Thoracic aorta (tissue), 2 donors: ENCODE measurements at places on chromosomes 7 and 10.

DNA sequence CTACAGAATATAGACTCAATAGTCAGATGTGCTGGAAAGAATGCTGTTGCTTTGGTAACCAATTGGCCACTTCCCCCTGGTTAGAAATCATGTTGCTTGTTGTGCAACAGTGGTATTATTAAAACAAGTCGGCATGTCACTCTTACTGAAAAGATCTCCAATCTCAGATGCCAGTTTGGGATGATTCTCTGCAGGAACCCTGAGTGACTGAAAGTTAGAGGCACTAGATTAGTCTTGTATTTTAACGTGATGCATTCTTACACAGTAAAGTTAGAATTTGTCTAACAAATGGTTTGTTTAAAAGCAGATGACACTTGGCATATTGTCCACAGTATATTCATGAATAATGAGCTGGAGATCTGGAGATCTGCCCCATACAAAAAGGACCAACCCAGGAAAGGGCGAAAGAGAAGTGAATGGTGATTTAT lies 287.6 kb downstream of the TWIST1 start:
- no peaks in the 10 kb centered on the region for H3K36me3 ChIP-seq
- no peak overlapping the region for H3K4me3 ChIP-seq
- H3K27me3 ChIP-seq, result no peaks in the 10 kb centered on the region
- H3K4me1 ChIP-seq, result no peaks in the 10 kb centered on the region

DNA sequence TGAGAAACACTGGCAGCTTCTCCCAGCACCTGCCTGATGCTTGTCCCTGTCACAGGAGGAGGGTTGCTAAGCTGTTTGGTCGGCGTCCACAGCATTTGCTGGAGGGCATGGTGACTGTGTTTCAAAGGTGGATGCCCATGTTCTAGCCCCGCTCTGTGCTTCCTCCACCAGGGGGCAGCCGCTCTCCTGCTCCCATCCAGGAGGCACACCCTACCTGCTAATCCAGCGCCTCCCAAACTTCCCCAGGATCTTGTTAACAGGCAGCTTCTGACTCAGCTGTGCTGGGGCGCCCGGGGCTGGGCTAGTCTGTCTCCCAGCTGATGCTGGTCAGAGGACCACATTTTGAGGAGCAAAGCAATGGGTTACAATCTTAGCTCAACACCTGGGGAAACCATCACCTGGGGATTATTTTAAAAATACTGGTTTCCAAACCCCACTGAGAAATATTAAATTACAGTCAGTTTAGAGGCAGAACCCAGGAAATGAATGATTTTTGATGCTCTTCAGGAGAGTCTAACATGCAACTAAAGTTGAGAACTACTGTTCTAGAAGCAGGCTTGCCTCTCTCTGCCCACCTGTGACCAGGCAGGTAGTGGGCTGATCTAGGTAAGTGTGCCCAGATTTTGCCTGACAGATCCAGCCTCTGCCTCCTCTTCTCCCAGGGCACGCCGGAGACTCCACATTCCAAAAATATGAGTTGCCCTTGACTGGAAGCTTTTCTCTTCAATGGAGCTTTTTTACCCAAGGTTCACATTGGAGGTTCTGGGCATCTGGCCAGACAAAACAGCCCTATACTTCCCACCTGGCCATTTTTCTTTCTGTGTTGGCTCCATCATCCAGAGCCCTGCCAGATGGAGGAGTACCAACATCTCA lies 92.7 kb upstream of the GPR26 start:
- no peak overlapping the region for H3K4me3 ChIP-seq
- DNase-seq, result no peak
- no peak overlapping the region for H3K27ac ChIP-seq
- H3K36me3 ChIP-seq, result no peaks in the 10 kb centered on the region

- H3K36me3 ChIP-seq, result no peaks in the 10 kb centered on the region
- no peak for DNase-seq
- H3K4me1 ChIP-seq, result peaks cover 63% of the 10 kb centered on the region
- H3K27ac ChIP-seq, result peak overlapping the region; percentile 80
Observed at GRCh38 chr7:30894866-30895605, 16.6 kb upstream of the AQP1 start.

GRCh38 chr7:10083766-10084165 lies 889.9 kb upstream of the PHF14 start:
- no peaks in the 10 kb centered on the region for H3K27me3 ChIP-seq
- H3K27ac ChIP-seq, result no peak overlapping the region
- DNase-seq, result no peak
- H3K36me3 ChIP-seq, result no peaks in the 10 kb centered on the region
- no peaks in the 10 kb centered on the region for H3K4me1 ChIP-seq
- H3K4me3 ChIP-seq, result no peak overlapping the region

DNA sequence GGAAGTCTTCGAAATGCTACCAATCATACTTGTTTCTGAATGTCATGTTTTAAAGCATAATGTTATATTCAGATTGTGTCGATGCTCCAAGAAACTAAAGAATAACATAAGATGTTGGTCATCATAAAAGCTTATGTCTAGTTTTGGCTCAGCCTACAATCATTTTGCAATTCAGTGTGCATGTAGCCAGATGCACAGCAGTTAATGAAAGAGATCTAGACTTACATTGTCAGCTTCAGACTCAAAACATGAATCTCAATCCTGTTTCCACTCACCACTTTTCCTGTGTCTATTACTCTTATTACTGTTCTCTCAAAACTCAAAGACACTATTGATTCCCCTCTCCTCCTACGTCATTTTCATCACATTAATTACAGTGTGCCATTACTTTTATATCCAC lies 21.4 kb downstream of the TMEM196 start:
- no peak for DNase-seq
- H3K27me3 ChIP-seq, result no peaks in the 10 kb centered on the region
- no peaks in the 10 kb centered on the region for H3K4me1 ChIP-seq
- H3K36me3 ChIP-seq, result no peaks in the 10 kb centered on the region
- H3K4me3 ChIP-seq, result no peak overlapping the region
- no peak overlapping the region for H3K27ac ChIP-seq

- H3K36me3 ChIP-seq, result no peaks in the 10 kb centered on the region
- H3K27ac ChIP-seq, result no peak overlapping the region
- H3K4me3 ChIP-seq, result no peak overlapping the region
- no peaks in the 10 kb centered on the region for H3K4me1 ChIP-seq
Observed at GRCh38 chr7:130803127-130803526, 69.1 kb upstream of the KLF14 start.

GRCh38 chr10:188546-188945 lies 53.3 kb downstream of the ZMYND11 start:
- no peaks in the 10 kb centered on the region for H3K27me3 ChIP-seq
- no peak overlapping the region for H3K4me3 ChIP-seq
- H3K36me3 ChIP-seq, result peaks cover 2% of the 10 kb centered on the region
- H3K27ac ChIP-seq, result no peak overlapping the region
- no peak for DNase-seq

GRCh38 chr10:12658526-12658925 lies 309.2 kb downstream of the CAMK1D start:
- no peaks in the 10 kb centered on the region for H3K27me3 ChIP-seq
- H3K36me3 ChIP-seq, result no peaks in the 10 kb centered on the region
- no peak for DNase-seq
- no peaks in the 10 kb centered on the region for H3K4me1 ChIP-seq
- H3K27ac ChIP-seq, result no peak overlapping the region

- no peaks in the 10 kb centered on the region for H3K36me3 ChIP-seq
- H3K27ac ChIP-seq, result no peak overlapping the region
- DNase-seq, result no peak
- H3K4me3 ChIP-seq, result no peak overlapping the region
- H3K4me1 ChIP-seq, result no peaks in the 10 kb centered on the region
Observed at GRCh38 chr10:7491949-7492659, 81.3 kb upstream of the SFMBT2 start.

DNA sequence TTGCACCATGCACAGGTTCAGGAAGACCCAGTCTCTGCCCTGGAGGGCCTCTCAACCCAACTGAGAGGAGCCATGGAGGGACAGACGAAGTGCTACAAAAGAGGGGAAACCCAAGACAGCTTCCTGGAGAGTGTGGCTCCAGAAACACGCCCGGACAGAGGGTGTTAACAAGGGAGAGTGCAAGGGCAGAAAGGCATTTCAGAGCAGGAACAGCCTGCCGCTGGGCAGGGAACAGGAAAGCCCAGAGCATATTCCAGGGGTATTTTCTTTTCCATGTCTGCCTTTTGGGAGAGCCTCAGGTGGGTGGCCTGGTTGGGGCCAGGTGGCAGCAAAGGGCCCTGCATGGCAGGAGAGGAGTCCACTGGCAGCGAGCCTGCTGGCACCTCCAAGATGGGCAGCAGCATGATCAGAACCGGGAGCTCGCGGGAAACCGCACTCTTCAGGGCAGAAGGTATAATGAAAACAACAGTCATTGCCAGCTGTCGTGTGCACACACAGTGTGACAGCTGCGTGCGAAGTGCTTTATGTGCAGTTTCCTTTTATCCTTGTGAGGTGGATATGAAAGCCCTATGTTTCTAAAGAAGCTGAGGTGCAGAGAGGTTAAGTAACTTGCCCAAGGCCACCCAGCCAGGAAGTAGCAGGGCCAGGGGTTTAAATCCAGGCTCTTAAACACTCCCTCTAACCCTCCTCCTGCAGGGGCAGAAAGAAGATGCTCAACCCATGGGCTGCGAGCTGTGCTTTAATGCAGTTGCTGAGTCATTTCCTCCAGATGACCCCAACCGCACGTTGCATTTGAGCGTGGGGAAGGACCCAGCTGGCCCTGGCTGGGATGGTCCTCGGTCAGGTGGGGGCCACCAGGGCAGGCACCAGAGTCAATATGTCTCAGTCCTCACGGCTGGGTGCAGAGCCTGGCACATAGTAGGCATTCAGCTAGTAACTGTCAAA lies 128.6 kb downstream of the OAT start:
- no peak for DNase-seq
- no peak overlapping the region for H3K27ac ChIP-seq
- no peaks in the 10 kb centered on the region for H3K27me3 ChIP-seq
- H3K4me1 ChIP-seq, result peaks cover 11% of the 10 kb centered on the region
- no peaks in the 10 kb centered on the region for H3K36me3 ChIP-seq

DNA sequence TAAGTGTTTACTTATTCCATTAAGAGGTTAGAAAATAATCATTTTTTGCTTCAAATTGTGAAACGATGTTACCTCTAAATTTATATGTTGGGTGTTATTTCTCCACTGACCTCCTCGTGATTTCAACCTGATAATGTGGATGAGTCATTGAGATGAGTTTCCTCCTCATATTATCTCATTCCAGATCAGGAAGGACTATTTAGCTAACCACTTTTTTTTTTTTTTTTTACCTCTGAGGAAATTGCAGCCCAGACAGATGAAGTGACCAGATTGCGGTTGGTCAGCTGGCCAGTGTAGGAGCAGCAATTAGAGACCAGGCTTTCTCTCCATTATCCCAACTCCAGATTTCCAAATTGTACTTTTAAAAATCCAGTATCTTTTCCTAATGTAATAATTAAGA lies 248.7 kb downstream of the FZD1 start:
- no peaks in the 10 kb centered on the region for H3K27me3 ChIP-seq
- no peak overlapping the region for H3K27ac ChIP-seq
- no peaks in the 10 kb centered on the region for H3K36me3 ChIP-seq
- no peak for DNase-seq
- no peak overlapping the region for H3K4me3 ChIP-seq
- no peaks in the 10 kb centered on the region for H3K4me1 ChIP-seq

DNA sequence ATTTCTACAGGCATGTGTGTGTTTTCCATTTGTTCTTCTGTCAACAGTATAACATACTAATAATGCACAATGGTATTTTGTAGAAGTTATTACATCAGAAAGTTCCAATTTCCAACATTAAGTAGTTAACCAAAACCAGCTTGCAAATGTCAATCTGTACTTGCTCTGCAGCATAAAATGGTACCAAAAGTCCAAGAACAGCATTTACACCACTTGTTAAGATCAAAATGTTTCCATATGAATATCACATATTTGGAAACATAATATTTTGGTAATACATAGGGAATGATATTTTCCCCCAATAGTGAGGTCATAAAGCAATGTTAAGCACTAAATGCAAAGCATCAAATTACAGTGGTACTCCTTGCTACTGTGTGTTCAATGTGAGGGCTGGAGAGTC lies 162.1 kb downstream of the ZNF438 start:
- no peaks in the 10 kb centered on the region for H3K36me3 ChIP-seq
- DNase-seq, result no peak
- no peaks in the 10 kb centered on the region for H3K4me1 ChIP-seq
- no peak overlapping the region for H3K4me3 ChIP-seq

DNA sequence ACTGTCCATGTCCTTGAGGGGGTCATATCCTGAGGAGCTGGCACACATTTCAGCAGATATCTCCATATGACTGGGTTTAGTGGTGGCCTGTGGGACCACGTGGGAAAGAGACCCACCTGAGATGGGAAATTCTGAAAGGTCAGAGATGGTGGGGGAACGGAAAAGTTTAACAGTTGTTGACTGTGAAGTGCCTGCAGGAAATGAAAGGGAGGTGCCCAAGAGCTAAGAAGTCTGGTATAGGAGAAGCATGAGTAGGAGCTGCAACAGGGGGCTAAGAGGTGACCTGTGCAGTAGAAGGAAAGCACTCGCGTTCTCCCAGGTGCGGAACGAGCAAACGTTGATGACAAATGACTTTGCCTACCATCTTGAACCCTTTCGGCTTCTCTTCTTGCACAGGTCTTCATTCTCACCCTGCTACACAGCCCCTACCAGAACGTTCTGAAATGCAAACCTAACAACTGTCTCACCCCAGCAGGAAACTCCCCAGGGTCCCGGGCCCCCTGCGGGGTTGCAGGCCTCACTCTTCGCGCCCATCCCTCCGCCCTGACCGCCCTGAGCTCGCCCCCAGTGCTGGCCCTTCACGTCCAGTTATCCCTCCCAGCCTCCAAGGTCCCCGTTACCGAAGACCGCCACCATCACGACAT lies 9.8 kb upstream of the FXYD4 start:
- H3K36me3 ChIP-seq, result no peaks in the 10 kb centered on the region
- H3K27ac ChIP-seq, result no peak overlapping the region
- H3K4me1 ChIP-seq, result peaks cover 9% of the 10 kb centered on the region
- DNase-seq, result no peak
- H3K27me3 ChIP-seq, result no peaks in the 10 kb centered on the region

GRCh38 chr7:92761391-92762097 lies 74.8 kb downstream of the CDK6 start:
- H3K4me3 ChIP-seq, result no peak overlapping the region
- no peaks in the 10 kb centered on the region for H3K27me3 ChIP-seq
- peak overlapping the region; percentile 43 for H3K27ac ChIP-seq
- no peak for DNase-seq
- H3K4me1 ChIP-seq, result peaks cover 32% of the 10 kb centered on the region
- H3K36me3 ChIP-seq, result no peaks in the 10 kb centered on the region

GRCh38 chr7:44671069-44671468 lies 64.6 kb downstream of the OGDH start:
- no peak overlapping the region for H3K4me3 ChIP-seq
- no peak overlapping the region for H3K27ac ChIP-seq
- no peaks in the 10 kb centered on the region for H3K27me3 ChIP-seq
- H3K36me3 ChIP-seq, result peaks cover 22% of the 10 kb centered on the region
- H3K4me1 ChIP-seq, result no peaks in the 10 kb centered on the region

GRCh38 chr7:46975493-46975892 lies 606.4 kb downstream of the TNS3 start:
- H3K4me3 ChIP-seq, result no peak overlapping the region
- H3K4me1 ChIP-seq, result no peaks in the 10 kb centered on the region
- DNase-seq, result no peak
- no peaks in the 10 kb centered on the region for H3K27me3 ChIP-seq
